ENCODE measurements at places on chromosomes 6 and 20.

- DNase-seq = no peak
Observed at GRCh38 chr6:5706124-5707033, 300.3 kb downstream of the NRN1 start.

DNA sequence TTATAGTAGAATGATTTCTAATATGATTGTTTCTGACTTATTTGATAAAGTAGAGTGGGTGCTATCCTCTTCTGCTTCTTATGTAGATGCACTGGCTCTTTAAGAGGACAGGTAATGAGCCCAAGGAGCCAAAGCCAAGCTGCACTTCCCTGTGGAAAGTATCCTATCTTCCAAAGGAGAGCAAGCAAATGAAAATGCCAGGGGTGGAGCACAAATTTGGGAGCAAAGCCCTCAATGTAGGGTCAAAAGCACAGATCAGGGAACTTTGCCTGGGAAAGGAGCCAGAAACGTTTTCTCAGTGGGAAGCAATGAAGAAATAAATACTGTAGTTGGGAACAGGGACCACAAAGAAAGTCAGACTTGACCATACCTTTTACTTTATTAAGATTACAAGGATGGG is 242.9 kb downstream of the SYNE1 start:
- DNase-seq = no peak

DNA sequence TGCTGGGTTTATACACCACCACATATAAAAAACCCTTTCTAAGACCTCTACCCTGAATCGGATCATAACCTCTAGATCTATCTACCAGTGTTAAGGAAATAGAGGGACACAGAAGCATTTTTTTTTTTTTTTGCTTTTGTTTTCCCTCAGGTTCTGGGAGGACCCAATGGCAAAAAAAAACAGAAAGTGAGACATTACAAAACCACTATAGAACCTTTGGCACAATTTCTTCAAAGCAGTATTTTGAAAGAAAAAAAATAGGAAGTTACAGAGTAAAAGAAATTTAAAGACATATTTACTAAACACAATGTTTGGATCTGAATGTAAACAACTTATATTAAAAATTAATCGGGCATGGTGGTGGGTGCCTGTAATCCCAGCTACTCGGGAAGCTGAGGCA is 1258.7 kb upstream of the GJE1 start:
- DNase-seq = no peak

- no peak for DNase-seq
Observed at GRCh38 chr20:38835792-38836191, 30.3 kb downstream of the PPP1R16B start.

GRCh38 chr6:135576055-135576454 is 78.5 kb upstream of the AHI1 start:
- DNase-seq = peak; percentile 79

- no peak for DNase-seq
Observed at GRCh38 chr6:93318121-93318520, 101.2 kb downstream of the EPHA7 start.

GRCh38 chr6:10558565-10558964 is 37.4 kb downstream of the GCNT2 start:
- no peak for DNase-seq

DNA sequence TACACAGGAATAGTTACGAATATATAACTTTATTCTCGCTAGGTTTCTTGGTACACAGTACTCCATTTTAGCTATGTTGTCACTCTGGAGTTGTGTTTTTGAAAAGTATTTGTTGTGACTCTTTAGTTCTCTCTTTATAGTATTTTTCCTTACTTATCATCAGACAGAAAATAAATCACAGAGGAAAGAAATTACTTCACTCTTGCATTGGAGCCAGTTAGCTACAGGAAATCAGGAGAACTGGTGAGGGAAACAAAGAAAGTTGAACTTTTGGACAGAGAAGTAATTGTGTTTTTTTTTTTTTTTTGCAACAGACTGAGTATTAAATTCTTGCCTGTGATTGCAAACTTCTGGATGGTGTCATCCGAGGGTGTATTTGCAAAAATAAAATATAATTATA is 33.9 kb downstream of the DSE start:
- DNase-seq = no peak

GRCh38 chr6:137046871-137047412 is 2.2 kb upstream of the IL20RA start:
- no peak for DNase-seq

DNA sequence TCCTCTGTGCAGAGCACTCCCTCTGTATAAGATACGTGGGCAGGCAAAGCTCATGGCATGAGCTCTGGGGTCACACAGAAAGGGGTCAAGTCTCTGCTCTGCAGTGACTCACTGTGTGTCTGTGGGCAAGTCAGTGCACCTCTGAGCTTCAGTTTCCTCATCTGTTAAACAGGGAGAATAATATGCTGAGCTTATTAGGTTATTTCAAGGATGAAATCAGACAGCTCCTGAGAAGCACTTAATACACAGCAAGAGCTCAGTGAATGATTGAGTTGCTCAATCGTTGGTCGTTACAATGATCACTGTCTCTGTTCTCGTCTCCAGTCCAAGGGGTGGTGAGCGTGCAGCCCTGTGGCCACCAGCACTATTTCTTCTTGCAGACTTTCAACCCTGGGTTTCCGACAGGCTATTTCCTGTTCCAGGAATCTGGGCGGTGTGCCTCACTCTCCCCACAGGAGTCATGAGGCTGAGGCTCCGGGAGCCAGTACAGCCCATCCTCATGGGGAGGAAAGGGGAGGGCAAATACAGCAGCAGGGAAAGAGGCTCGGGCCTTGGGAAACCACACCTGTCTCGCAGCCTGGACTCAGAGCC is 28.9 kb downstream of the KIAA1755 start:
- no peak for DNase-seq

- DNase-seq = no peak
Observed at GRCh38 chr6:23559587-23560343, 566.2 kb upstream of the NRSN1 start.

- no peak for DNase-seq
Observed at GRCh38 chr6:10093282-10093681, 321.6 kb downstream of the TFAP2A start.

GRCh38 chr6:104940893-104941728 is 15.8 kb upstream of the LIN28B start:
- DNase-seq = no peak

DNA sequence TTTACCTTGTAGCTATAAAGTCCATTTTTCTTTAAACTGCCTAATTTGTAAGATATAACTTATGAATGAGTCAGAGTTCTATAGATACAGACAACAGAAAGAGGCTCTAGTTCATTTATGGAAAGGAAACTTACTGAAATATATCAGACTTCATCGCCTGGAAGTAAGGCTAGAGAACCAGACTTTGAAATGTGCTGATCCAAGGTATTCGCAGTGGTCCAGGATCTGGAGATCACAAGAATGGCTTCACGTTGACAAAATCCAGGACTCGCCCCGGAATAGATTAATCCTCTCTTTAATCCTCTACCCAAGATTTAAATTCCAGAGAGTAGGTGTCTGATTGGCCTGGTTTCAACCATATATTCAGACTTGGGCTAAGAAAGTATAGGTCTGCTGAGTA is 69.1 kb upstream of the LOC128125822 start:
- no peak for DNase-seq

- DNase-seq = no peak
Observed at GRCh38 chr6:81556551-81556950, 195.9 kb downstream of the TENT5A start.

DNA sequence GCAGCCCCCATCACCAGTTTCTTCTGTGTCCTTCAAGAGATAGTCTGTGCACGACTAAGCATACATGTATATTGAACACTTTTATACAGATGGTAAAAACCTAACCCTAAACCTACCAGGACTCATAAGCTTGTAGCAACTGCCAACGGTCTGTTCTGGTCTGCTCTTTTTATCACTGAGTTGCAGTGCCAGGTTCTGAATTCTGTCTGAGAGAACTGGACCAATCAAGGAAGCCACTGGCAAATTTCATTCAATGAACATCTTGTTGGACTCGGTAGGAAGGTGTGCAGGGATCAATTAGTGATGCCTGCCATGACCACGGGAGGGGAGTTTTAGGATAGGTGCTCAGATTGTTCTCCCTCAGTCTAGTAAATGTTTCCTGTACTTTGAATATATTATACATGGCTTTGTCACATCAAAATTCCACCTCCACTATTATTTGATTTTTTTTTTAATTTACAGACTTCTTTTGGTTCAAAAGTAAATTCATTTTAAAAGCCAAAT is 146.8 kb downstream of the EYA2 start:
- DNase-seq = no peak

GRCh38 chr20:61082720-61083119 is 169.3 kb upstream of the CDH4 start:
- DNase-seq = no peak

DNA sequence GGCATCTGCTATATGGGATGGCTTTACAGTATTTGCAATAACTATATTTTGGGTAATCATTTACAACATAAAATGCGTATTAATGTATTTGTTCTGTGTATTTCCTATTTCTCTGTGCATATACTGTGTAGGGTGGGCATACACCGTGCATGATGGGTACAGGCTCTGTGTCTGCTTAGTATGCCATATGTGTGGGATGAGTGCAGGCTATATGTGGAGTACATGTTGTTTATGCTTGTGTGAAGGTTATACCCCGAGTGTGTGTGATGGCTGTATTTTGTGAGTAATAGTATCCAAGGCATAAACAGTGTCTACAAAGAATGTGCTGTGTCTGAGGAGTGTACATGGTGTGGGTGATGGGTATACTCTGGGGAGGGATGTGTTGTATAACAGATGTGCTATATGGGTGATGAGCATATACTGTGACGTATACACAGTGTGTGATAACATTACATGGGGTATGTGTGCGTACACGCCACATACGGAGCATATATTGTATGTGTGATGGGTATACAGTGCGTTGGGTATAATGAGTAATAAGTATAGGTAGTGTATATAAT is 52.7 kb downstream of the CPXM1 start:
- DNase-seq = no peak

DNA sequence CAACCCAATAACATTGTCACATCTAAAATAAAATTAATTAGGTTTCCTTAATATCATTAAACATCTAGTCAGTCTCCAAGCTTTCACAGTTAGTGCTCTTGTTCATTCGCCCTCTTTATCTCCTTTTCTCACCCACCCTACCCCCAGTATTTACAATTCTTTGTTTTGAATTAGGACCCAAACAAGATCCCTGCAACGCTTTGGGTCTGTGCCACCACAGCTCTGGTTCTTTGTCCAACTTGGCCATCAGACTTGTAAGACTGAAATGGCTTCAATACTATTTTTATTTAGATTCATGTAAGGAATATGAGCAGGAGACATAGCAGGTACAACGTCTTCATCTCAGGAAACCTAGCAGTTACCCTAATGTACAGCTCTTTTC is 276.5 kb downstream of the CDKAL1 start:
- DNase-seq = no peak

DNA sequence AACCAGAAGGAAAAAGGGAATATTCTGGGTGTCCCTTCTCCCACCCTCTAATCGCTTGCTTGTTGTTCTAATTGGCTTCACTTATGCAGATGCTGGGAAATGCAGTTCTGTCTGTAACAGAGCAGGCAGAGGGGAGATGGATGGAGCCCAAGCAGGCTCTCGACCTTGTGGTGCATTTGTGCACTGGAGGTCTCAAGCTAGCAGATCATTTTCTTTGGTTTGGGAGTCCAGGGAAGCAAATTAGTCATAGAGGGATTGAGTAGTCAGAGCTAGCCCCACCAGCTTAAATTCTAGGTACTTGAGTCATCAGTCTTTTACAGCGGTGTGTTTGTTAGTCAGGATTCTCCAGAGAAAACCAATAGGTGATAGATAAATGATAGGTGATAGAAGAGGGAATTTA is 234.7 kb upstream of the ECI2 start:
- DNase-seq = no peak

- no peak for DNase-seq
Observed at GRCh38 chr6:41061196-41061726, 8.3 kb downstream of the APOBEC2 start.

GRCh38 chr6:157625764-157626163 is 197.3 kb upstream of the SNX9 start:
- no peak for DNase-seq

DNA sequence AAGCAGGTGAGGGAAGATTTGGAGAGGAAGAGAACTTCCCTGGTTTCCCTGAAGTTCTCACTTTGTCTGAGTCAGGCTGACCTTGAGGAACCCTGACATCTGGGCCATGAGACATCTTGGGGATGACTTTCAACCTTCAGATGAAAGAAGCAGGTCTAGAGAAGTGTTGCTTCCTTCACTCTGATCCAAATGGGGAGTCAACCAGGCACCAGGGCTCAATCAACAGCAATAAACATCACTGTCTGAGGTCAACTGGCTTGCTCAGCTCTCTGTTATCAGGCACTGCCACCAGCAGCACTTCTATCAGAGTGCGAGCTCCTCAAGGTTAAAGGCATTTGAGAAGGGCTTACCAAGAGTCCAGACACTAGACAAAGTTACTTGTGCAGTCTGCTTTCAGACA is 6.3 kb downstream of the ACOT8 start:
- no peak for DNase-seq

DNA sequence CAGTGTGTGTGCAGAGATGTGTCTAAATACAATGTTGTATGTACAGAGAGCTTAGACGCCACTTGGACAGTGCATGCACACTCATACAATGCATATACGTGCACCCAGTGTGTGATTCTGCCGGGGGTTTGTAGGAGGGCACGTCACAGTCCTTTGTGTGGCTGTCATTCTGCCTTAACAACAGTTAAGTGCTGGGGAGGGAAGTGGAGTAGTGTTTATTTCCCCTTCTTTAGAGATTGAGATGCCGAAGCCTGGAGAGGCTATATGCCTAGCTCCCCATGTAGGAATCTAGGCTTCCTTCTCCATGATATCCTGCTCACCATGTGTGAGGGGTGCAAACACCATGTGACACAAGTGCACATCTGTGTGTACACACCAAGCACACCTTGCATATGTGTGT is 38.2 kb downstream of the MDFI start:
- DNase-seq = no peak

- DNase-seq = no peak
Observed at GRCh38 chr6:121309768-121310469, 24.4 kb downstream of the TBC1D32 start.

DNA sequence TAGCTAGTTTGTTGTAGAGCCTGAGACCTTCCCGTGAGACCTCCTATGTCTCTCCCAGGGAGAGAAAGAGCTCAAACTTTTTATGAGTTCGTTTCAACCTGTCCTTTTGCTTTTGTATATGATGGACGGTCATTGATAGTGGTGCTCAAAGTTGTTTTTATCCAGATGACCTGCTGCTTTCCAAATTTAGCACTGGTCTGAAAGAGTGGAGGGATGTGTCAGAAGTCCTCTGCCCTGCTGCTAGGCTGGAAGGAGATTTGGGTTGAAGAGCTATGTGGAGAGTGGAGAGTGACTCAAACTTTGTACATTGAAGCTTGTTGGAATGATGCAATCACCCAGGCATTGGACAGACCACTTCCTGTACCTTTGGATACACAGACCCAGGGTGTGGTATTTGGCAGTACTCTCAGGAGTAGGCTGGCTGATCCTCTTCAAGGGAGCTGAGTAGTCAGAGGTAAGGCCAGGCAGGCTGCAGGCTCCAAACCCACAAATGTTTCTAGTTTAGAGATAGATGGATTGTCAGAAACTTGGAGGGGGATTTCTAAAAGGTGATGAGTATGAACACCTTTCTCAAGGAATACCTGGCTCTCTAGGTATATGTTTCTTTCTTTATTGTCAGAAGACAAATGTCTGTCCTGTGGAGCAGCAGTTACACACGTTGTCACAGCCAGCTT is 49.4 kb upstream of the RREB1 start:
- DNase-seq = no peak

GRCh38 chr20:44018942-44019637 is 104.4 kb downstream of the TOX2 start:
- no peak for DNase-seq
